ENCODE measurements at places on chromosomes 13 and 19.

DNA sequence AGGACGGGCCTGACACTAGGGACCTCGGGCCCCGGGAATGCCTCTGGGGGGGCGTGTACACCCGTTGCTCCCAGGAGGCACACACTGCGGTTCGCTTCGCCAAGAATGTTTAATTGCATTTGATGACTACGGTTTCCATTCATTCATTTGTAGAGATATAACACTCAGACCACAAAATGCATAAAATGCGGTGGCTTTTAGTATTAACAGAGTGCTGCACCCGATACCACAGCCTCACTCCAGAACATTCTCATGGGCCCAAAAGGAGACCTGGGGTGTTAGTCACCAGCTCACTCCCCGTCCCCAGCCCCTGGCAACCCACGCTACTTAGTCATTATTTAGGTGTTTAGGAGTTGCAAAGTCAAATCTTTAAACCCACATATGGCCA lies 21.8 kb downstream of the HCN2 start:
- no peak overlapping the region for H3K27ac ChIP-seq
- peaks cover 21% of the 10 kb centered on the region for H3K36me3 ChIP-seq
- no peaks in the 10 kb centered on the region for H3K4me1 ChIP-seq
- no peak overlapping the region for H3K4me3 ChIP-seq
- H3K27me3 ChIP-seq = no peaks in the 10 kb centered on the region
- DNase-seq = no peak

- no peaks in the 10 kb centered on the region for H3K27me3 ChIP-seq
- H3K36me3 ChIP-seq = peaks cover 5% of the 10 kb centered on the region
- no peak overlapping the region for H3K27ac ChIP-seq
- peaks cover 16% of the 10 kb centered on the region for H3K4me1 ChIP-seq
- DNase-seq = no peak
- no peak overlapping the region for H3K4me3 ChIP-seq
These were observed 61.3 kb downstream of the COL4A2 start for GRCh38 chr13:110368408-110368807.

DNA sequence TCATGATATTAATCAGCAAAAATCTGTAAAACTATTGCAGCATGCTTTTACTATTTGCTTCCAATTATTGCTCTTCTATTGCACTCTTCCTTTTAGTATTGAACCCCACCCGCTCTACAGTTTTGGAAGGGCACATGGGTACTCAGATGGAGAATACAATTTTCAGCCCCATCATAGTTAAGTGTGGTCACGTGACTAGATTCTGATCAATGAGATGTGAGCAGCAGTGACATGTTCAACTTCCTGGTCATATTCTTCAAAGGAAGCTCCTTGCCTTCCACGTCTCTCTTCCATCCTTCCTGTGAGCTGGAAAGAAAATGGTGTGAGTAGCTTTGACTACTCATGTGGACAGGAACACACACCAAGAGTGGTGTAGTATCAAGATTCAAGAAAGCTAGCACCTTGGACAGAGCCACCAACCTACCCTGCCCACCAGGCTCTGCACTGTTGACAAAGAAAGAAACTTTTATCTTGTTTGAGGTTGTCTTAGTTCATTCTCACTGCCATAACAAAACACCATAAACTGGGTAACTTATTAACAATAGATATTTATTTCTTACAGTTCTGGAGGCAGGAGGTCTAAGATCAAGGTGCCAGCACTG lies 3.8 kb upstream of the FGF14 start:
- peaks cover under 1% of the 10 kb centered on the region for H3K4me1 ChIP-seq
- no peaks in the 10 kb centered on the region for H3K36me3 ChIP-seq
- DNase-seq = no peak
- no peak overlapping the region for H3K4me3 ChIP-seq
- H3K27me3 ChIP-seq = peaks cover 20% of the 10 kb centered on the region
- no peak overlapping the region for H3K27ac ChIP-seq

- DNase-seq = peak; percentile 59
- H3K4me1 ChIP-seq = no peaks in the 10 kb centered on the region
- no peaks in the 10 kb centered on the region for H3K36me3 ChIP-seq
- H3K4me3 ChIP-seq = no peak overlapping the region
- no peak overlapping the region for H3K27ac ChIP-seq
- no peaks in the 10 kb centered on the region for H3K27me3 ChIP-seq
These were observed 692.8 kb upstream of the SGCG start for GRCh38 chr13:22487932-22488331.

- no peak overlapping the region for H3K4me3 ChIP-seq
- H3K36me3 ChIP-seq = no peaks in the 10 kb centered on the region
- H3K27me3 ChIP-seq = no peaks in the 10 kb centered on the region
- no peaks in the 10 kb centered on the region for H3K4me1 ChIP-seq
These were observed 120.2 kb downstream of the RXFP2 start for GRCh38 chr13:31859571-31859970.

- no peak for DNase-seq
- no peaks in the 10 kb centered on the region for H3K36me3 ChIP-seq
- H3K27me3 ChIP-seq = no peaks in the 10 kb centered on the region
- H3K4me1 ChIP-seq = no peaks in the 10 kb centered on the region
- H3K27ac ChIP-seq = no peak overlapping the region
These were observed 3.8 kb downstream of the UBL3 start for GRCh38 chr13:29846475-29847256.

GRCh38 chr19:3958836-3959765 lies 11.8 kb downstream of the DAPK3 start:
- H3K27ac ChIP-seq = no peak overlapping the region
- H3K4me3 ChIP-seq = peak overlapping the region; percentile 23
- no peak for DNase-seq
- peaks cover 79% of the 10 kb centered on the region for H3K36me3 ChIP-seq
- H3K4me1 ChIP-seq = peaks cover 2% of the 10 kb centered on the region

DNA sequence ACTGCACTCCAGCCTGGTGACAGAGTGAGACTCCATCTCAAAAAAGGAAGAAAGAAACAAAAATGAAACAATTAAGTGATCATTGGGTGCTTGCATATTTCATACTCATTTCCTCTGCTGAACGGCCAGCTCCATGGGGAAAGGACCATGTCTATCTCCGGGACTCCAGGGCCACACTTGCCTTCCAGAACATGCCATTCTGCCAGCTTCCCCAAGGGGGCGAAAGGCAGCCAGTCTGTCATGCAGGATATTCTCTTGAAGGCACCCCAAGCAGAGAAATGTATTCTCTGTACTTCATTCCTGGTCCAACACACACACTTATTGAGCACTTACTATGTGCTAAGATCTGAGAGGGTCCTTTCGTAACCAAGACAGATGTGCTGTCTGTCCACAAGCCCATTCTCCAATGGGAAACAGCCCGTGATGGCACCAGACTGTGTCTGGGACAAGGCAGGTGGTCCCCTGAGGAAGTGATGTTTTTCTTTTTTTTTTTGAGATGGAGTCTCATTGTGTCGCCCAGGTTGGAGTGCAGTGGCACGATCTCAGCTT lies 10.2 kb upstream of the CARM1 start:
- no peak overlapping the region for H3K4me3 ChIP-seq
- no peaks in the 10 kb centered on the region for H3K27me3 ChIP-seq
- peaks cover 4% of the 10 kb centered on the region for H3K4me1 ChIP-seq
- H3K36me3 ChIP-seq = no peaks in the 10 kb centered on the region
- no peak overlapping the region for H3K27ac ChIP-seq

DNA sequence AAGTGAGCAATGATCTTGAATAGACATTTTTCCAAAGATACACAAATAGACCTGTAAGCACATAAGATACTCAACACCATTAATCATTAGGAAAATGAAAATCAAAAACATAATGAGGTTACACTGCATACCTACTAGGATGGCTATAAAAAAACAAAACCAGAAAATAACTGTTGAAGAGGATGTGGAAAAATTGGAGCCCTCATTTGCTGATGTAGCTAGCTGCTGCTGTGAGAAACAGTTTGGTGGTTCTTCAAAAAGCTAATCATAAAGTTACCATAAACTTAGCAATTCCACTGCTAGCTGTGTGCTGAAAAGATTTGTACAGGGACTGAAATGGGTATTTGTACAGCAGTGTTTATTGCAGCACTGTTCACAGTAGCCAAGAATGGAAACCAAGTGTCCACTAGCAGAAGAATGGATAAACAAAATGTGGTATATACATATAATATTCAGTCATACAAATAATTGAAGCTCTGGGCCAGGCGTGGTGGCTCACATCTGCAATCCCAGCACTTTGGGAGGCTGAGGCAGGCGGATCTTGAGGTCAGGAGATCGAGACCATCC lies 46.2 kb downstream of the PDS5B start:
- no peaks in the 10 kb centered on the region for H3K4me1 ChIP-seq
- H3K27me3 ChIP-seq = no peaks in the 10 kb centered on the region
- H3K4me3 ChIP-seq = no peak overlapping the region
- no peak overlapping the region for H3K27ac ChIP-seq
- H3K36me3 ChIP-seq = no peaks in the 10 kb centered on the region
- no peak for DNase-seq

DNA sequence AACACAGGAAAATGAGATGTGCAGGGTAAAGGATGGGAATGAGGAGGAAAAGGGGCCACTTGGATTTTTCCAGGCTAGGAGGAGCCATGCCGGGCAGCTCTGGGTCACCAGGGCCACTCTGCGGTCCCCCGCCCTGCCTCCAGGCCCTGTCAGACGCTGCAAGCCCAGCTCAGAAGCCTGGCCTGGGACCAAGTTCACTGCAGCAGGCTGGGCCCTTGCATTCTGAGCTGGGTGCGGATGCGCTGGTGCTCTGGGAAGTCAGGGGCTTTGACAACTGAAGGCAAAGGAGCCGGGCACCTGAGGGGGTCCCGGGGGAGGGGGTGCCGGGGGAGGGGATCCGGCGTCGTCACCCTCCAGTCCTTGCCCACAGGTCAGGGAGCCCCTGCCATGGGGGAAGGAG lies 77.5 kb downstream of the WTIP start:
- no peaks in the 10 kb centered on the region for H3K36me3 ChIP-seq
- DNase-seq = no peak
- H3K27ac ChIP-seq = no peak overlapping the region
- no peak overlapping the region for H3K4me3 ChIP-seq

- no peaks in the 10 kb centered on the region for H3K27me3 ChIP-seq
- H3K4me1 ChIP-seq = no peaks in the 10 kb centered on the region
- H3K36me3 ChIP-seq = no peaks in the 10 kb centered on the region
These were observed 727.9 kb upstream of the PRR20A start for GRCh38 chr13:56412856-56413255.

- H3K27ac ChIP-seq = no peak overlapping the region
- no peak for DNase-seq
- no peaks in the 10 kb centered on the region for H3K36me3 ChIP-seq
- peaks cover 2% of the 10 kb centered on the region for H3K4me1 ChIP-seq
- no peak overlapping the region for H3K4me3 ChIP-seq
These were observed 4.4 kb upstream of the TMEM272 start for GRCh38 chr13:51849145-51850101.

- H3K27me3 ChIP-seq = peaks cover 6% of the 10 kb centered on the region
- H3K27ac ChIP-seq = peak overlapping the region; percentile 49
- H3K4me1 ChIP-seq = no peaks in the 10 kb centered on the region
These were observed 397 bp downstream of the DACT3 start for GRCh38 chr19:46660551-46661019.

DNA sequence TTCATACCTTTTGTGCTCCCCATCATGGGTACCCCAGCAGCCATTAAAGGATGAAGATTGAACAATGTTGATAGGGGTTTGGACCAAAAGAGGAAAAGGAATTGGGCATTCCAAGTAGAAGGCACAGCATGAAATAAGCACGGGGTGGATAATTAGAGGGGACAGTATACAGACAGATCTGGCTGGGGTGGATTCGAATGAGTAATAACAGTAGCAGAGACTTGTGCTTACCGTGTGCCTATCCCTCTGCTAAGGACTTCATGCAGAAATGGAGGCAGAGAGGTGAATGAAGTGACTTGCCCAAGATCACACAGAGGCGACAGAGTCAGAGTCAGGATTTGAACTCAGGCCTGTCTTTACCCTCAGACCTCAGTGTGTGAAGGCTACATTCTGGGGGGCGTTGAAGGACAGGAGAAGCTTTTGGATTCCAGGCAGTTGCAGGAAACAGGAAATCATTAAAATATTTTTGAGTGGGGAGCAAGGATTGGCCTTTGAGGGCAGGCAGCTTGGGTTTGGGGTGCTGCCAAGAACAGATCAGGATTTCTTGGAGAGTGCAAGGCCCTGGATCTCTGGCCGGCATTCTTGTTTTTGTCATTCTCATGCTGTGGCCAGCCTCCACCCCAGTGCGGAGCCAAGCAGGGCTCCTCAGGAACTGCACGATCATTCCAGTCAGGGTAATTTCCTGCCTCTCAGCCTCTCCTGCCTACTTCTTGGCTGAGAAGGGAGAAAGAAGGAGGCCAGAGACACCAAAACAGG lies 18.7 kb downstream of the PAF1 start:
- H3K4me3 ChIP-seq = no peak overlapping the region
- DNase-seq = no peak
- no peaks in the 10 kb centered on the region for H3K4me1 ChIP-seq
- peaks cover 54% of the 10 kb centered on the region for H3K36me3 ChIP-seq

GRCh38 chr19:49713236-49713845 lies 22.4 kb downstream of the CPT1C start:
- no peaks in the 10 kb centered on the region for H3K36me3 ChIP-seq
- no peak overlapping the region for H3K4me3 ChIP-seq
- H3K27ac ChIP-seq = no peak overlapping the region
- peaks cover 6% of the 10 kb centered on the region for H3K4me1 ChIP-seq

DNA sequence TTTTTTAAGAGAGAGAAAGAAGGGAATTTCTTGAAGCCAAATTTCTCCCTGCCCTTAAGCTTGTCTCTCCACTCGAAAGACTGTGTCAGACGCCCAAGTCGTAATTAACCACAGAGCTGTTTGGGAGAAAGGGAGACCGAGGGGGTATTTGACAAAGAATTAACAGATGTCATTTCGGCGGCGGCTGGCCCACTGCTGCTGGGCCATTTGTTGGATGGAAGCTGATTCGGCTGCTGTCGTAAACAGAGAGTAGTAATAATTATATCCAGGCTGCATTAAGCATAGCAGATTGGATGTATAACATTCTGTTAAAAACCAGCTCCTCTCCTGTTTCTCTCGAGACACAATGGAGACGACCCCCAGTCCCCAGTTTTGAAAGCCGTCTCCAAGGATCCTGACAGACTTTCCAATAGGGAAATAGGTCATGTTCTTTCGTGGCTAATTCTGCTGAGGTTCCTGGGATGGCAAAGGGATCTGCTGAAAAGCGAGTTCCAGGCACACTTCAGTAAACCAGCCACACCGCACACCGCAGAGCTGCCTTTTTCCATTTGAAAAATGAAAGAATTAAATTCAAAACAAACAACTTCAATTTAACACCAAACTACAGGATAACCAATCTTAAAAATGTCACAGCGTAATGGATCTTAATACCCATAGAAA lies 71.5 kb downstream of the KCTD15 start:
- H3K27ac ChIP-seq = no peak overlapping the region
- no peaks in the 10 kb centered on the region for H3K36me3 ChIP-seq
- no peaks in the 10 kb centered on the region for H3K27me3 ChIP-seq
- DNase-seq = no peak

- no peak for DNase-seq
- no peak overlapping the region for H3K27ac ChIP-seq
- H3K36me3 ChIP-seq = no peaks in the 10 kb centered on the region
- H3K4me1 ChIP-seq = peaks cover 2% of the 10 kb centered on the region
These were observed 27.8 kb upstream of the MIER2 start for GRCh38 chr19:372306-372890.

- peak overlapping the region; percentile 38 for H3K4me3 ChIP-seq
- peaks cover 39% of the 10 kb centered on the region for H3K36me3 ChIP-seq
- peak overlapping the region; percentile 51 for H3K27ac ChIP-seq
- H3K4me1 ChIP-seq = peaks cover 19% of the 10 kb centered on the region
These were observed 3.9 kb downstream of the SLC1A5 start for GRCh38 chr19:46784262-46785053.

GRCh38 chr19:3945838-3946237 lies 13.0 kb downstream of the NMRK2 start:
- no peaks in the 10 kb centered on the region for H3K4me1 ChIP-seq
- H3K27me3 ChIP-seq = no peaks in the 10 kb centered on the region
